ENCODE measurements at places on chromosomes 6 and 20. TPM values are rescaled to one million over a fixed set of nuclear protein-coding genes. Genes with fewer than 3 reads are reported as not detected.

TDRD6 gene
- total RNA-seq = not detected

PHACTR1 gene
- total RNA-seq = not detected

STMND1 gene
- total RNA-seq = not detected

DNA sequence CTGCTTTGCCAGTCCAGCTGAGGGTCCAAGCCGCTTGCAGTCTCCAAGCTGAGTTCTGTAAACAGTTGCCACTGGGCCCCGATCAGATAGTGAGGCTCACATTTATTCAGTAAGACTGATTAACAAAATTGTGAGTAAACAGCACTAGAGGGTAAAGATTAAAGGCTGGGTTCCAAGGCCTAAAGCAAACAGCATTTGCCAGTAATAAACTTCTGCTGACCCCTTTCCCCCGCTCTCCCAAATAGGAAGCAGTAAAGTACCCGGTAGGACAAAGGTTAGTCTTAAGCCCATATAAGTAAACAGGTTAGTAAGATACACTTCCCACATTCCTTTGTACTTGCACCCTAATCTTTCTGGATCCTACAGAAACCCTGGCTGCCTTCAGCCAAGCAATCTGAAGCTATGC lies 181.8 kb downstream of the MEI4 start:
- no peak for DNase-seq
- H3K4me1 ChIP-seq = no peaks in the 10 kb centered on the region
- H3K27me3 ChIP-seq = no peaks in the 10 kb centered on the region
- no peak overlapping the region for H3K27ac ChIP-seq
- H3K36me3 ChIP-seq = no peaks in the 10 kb centered on the region

GFRA4 gene
- total RNA-seq = not detected

DNA sequence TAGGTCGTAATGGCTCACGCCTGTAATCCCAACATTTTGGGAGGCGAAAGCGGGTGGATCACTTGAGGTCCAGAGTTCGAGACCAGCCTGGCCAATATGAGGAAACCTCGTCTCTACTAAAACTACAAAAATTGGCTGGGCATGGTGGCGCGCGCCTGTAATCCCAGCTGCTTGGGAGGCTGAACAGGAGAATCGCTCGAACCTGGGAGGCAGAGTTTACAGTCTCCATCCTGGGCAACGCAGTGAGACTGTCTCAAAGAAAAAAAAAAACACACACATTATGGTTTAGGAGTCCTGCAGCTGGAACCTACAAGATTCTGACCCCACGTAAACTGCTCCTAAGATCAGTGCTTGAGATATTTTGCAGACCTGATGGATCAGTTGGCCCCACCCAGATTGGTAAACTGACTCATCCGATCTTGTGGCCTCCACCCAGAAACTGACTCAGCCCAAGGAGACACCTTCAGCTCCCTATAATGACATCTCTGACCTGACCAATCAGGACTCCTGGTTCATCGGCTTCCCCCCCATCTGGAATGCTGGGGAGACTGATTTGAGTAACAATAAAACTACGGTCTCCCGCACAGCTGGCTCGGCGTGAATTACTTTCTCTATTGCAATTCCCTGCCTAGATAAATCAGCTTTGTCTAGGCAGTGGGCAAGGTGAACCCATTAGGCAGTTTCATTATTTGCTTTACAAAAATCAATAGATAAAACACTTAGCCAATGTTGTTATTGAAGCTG lies 96.2 kb upstream of the BTN3A2 start:
- H3K4me3 ChIP-seq = peak overlapping the region; percentile 26
- H3K27ac ChIP-seq = peak overlapping the region; percentile 45
- peaks cover 2% of the 10 kb centered on the region for H3K27me3 ChIP-seq
- peaks cover 10% of the 10 kb centered on the region for H3K36me3 ChIP-seq
- peaks cover 22% of the 10 kb centered on the region for H3K4me1 ChIP-seq

SLC17A9 gene
- 9.5 TPM for total RNA-seq

GSTA2 gene
- not detected for total RNA-seq

GRCh38 chr6:168370310-168370991 lies 50.9 kb upstream of the DACT2 start:
- H3K27ac ChIP-seq = no peak overlapping the region
- no peaks in the 10 kb centered on the region for H3K36me3 ChIP-seq
- H3K4me3 ChIP-seq = no peak overlapping the region
- peak; percentile 72 for DNase-seq

BTN1A1 gene
- not detected for total RNA-seq

GRCh38 chr6:107331409-107332386 lies 127.7 kb downstream of the PDSS2 start:
- H3K27ac ChIP-seq = no peak overlapping the region
- H3K4me3 ChIP-seq = no peak overlapping the region
- peaks cover 15% of the 10 kb centered on the region for H3K4me1 ChIP-seq
- H3K27me3 ChIP-seq = no peaks in the 10 kb centered on the region
- H3K36me3 ChIP-seq = peaks cover 13% of the 10 kb centered on the region

DNA sequence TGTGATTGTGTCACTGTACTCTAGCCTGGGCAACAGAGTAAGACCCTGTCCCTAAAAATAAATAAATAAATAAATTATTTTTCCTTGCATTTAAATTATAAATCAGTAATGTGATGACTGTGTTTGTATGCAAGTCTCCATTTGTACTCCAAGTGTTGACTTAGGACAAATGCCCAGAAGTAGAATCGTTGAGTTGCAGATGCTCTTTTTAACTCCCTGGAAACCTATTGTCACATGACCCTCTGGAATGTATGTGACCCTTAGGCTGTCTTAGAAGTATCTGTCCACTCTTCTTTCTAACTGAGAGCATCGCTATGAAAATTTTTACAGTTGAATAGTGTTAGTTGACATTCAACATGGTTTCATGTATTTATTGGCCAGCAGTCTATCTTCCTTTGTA lies 18.8 kb downstream of the OR2A4 start:
- peaks cover 6% of the 10 kb centered on the region for H3K4me1 ChIP-seq
- H3K36me3 ChIP-seq = no peaks in the 10 kb centered on the region

DNA sequence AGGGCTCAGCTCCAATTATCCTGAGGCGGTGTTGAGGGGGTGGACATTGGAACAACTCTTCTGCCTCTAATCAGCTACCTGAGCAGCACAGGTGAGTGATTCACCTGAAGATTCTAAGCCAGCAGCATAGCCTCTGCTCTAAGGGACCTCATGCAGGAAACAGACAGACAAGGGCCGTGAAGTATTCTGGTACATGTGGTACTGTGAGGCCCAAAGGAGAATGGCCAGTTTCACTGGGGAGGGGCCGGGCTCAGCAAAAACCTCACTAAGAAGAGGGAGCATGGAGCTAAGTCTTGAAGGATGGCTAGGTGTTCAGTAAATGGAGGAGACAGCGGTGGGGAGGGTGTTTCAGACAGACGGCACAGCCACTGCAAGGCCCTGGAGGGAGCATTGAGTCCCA lies 58.5 kb upstream of the CCDC167 start:
- H3K4me3 ChIP-seq = no peak overlapping the region
- H3K27ac ChIP-seq = no peak overlapping the region
- DNase-seq = no peak
- peaks cover 31% of the 10 kb centered on the region for H3K4me1 ChIP-seq

DNA sequence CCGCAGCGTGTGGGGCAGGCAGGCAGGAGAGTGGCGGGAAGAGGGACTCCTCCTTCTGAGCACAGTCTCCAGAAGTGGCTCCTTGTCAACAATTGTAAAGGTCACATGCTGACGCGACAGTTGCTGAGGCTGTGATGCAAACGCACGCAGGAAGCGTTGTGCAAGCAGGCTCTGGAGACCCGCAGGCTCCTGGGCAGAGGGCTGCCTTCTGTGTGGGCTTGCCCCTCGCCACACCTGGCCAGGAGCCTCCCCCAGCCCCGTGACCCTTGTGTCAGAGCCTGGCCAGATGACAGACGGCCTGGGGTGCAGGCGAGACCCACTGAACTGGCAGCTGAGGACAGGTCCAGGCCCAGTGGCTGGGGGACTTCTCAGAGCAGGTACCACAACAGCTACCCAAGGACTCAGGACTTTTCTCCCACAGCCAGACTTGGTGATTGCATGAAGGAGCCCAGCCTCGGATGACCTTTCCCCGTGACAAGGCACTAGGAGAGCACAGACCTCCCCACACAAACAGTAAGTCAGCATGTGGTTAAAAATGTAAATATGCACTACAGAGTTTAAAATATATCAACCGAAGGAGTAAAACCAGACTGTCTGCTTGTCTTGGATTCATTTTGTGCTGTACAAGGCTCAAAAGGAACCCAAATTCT lies 222.1 kb upstream of the RREB1 start:
- no peaks in the 10 kb centered on the region for H3K4me1 ChIP-seq
- no peaks in the 10 kb centered on the region for H3K36me3 ChIP-seq
- DNase-seq = no peak
- no peaks in the 10 kb centered on the region for H3K27me3 ChIP-seq
- no peak overlapping the region for H3K4me3 ChIP-seq

DNA sequence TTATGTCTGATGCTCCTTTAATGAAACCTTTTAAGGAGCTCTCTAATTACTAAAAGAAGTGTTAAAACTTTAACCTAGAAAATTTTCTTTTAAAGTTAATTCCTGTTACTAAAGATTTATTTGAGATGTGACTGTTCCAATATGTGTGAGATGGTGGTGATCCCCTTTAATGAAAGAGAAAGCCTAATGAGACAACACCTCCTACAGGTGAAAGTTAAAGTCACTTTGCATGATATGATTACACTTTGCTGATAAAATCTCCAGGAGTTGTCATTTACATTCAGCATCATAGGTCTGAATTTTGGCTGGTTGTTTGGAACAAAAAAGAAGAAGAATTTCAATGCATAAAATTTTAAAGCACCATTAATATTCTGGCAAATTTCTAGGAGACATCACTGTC lies 307.4 kb downstream of the TRDN start:
- no peaks in the 10 kb centered on the region for H3K27me3 ChIP-seq
- no peak overlapping the region for H3K27ac ChIP-seq
- H3K4me1 ChIP-seq = no peaks in the 10 kb centered on the region
- DNase-seq = no peak

KHDC1L gene
- not detected for total RNA-seq

- H3K4me3 ChIP-seq = no peak overlapping the region
- no peak overlapping the region for H3K27ac ChIP-seq
- H3K36me3 ChIP-seq = no peaks in the 10 kb centered on the region
- DNase-seq = no peak
- H3K27me3 ChIP-seq = peaks cover 49% of the 10 kb centered on the region
Measured at GRCh38 chr6:165986311-165986913, 181.2 kb downstream of the TBXT start.

DNA sequence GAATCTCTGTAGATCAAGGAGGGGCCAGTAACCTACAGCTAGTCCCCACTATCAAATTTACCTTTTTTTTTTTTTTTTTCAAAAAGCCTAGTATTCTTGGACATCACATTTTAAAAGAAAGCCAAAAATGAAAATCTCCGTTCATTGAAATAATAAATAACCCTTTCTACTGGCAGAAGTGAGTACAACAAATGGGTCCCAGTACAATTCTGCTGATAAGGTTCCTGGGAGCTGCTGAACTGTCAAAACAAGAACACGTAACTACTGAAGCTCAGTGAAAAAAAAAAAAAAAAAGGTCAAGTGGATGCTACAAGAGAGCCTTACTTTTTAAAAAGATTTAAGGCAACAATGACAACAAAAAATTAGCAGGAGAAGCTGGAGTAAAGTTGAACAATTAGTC lies 464.9 kb downstream of the EPM2A start:
- H3K4me3 ChIP-seq = no peak overlapping the region
- DNase-seq = no peak
- no peaks in the 10 kb centered on the region for H3K4me1 ChIP-seq
- no peak overlapping the region for H3K27ac ChIP-seq
- no peaks in the 10 kb centered on the region for H3K36me3 ChIP-seq

DNA sequence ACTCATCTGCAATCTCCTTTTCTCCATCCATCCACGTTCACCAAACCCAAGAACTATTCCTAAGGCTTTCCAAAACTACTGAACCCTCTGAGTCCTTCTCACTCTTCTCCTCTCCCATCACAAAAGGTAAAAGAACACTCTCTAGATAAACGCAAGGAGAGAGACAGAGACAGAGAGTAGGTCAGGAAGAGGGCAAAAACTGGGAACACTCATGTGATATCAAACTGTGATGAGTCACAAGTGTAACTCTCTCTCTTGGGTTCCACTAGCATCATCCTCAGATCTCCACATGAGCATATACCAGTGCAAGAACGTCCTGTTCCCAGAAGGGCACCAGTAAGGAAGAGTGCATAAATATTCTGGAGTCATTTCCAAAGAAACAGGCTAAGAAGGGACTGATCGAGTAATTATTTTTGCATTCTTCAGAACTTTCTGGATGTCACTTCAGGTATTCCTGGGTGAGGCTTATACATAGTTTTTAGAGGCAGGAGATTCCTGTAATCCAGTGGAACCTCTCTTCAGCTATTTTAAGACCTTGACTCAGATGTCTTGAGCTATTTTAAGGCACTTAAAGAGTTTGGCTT lies 47.3 kb upstream of the STXBP5 start:
- H3K27ac ChIP-seq = no peak overlapping the region
- no peak for DNase-seq
- H3K27me3 ChIP-seq = peaks cover 2% of the 10 kb centered on the region
- H3K36me3 ChIP-seq = no peaks in the 10 kb centered on the region
- H3K4me3 ChIP-seq = no peak overlapping the region

DNA sequence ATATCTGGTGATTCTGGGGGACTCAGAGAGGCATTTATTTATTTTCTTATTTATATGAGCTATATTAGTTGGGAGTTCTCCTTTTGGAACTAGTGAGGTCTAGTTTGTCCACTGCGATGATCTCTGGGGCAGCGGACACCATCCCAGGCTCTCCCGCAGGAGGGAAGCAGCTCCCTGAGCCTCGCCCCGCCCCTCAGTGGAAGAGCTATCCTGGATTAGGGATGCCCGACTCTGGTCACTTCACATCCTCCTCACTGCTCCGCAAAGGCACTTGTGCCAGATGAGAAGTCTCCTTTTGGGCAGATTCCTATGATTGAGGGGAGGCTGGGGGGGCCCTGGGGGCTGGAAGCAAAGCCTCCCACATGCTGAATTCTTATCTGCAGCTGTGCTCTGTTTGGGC lies 3.6 kb upstream of the MAS1 start:
- H3K36me3 ChIP-seq = no peaks in the 10 kb centered on the region
- DNase-seq = no peak
- peaks cover 37% of the 10 kb centered on the region for H3K27me3 ChIP-seq

DNA sequence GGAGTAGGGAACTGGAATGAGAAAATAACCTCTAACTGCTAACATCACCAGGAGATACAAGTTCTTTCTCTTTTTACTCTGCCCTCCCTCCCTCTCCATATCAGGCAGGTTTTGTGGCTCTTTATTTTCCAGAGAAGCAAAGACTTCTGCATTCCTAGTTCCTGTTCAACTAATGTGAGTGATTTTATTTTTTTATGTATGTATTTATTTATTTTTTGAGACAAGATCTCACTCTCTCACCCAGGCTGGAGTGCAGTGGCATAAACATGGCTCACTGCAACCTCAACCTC lies 6.0 kb upstream of the IER3 start:
- no peak overlapping the region for H3K4me3 ChIP-seq
- no peaks in the 10 kb centered on the region for H3K36me3 ChIP-seq
- H3K4me1 ChIP-seq = peaks cover 25% of the 10 kb centered on the region
- no peaks in the 10 kb centered on the region for H3K27me3 ChIP-seq

GRCh38 chr6:143018955-143019354 lies 41.7 kb upstream of the AIG1 start:
- DNase-seq = no peak
- H3K36me3 ChIP-seq = peaks cover 5% of the 10 kb centered on the region
- H3K27me3 ChIP-seq = no peaks in the 10 kb centered on the region
- H3K4me1 ChIP-seq = peaks cover 5% of the 10 kb centered on the region
- H3K4me3 ChIP-seq = no peak overlapping the region

All from activated CD4-positive, alpha-beta memory T cell treated with anti-CD3 and anti-CD28 coated beads for 36 hours (primary cell).